ENCODE measurements at places on chromosomes 5 and 9.

GRCh38 chr5:128082551-128083032 is 974 bp upstream of the SLC12A2 start:
- DNase-seq = no peak

DNA sequence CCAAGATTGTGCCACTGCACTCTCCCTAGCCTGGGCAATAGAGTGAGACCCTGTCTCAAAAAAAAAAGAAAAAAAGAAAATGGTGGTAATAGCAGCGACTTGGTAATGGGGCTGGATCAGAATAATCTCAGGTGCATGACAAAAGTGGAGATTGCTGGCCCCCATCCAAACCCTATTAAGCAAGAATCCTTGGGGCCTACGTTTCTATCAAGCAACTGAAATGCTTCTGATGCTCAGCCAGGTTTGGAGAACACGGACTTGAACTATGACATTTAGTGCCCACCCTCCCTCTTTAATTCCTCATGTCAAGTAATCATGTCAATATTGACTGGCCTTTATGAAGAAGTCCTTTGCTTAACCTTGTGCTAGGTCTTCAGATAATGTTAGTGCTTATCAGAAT is 6.6 kb downstream of the C5orf52 start:
- DNase-seq = no peak

DNA sequence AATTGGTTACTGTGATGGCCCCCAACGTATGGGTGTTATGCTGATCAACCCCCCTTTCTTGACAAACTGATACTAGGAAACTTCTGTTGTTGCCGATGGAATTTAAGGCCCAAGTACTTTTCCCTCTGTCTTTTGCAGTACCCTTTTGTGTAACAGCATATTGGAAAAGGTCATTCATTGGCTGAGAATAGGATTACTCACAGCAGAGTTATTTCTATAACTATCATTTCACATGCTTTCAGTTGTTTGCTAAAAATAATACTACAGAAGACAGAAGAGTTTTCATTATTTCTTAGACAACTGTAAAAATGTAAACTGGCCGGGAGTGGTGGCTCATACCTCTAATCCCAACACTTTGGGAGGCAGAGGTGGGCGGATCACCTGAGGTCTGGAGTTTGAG is 329.5 kb downstream of the KIAA0825 start:
- no peak for DNase-seq

- DNase-seq = no peak
These were observed 17.3 kb downstream of the CHD1 start for GRCh38 chr5:98911280-98912040.

- no peak for DNase-seq
These were observed 21.7 kb upstream of the VLDLR start for GRCh38 chr9:2599896-2600295.

DNA sequence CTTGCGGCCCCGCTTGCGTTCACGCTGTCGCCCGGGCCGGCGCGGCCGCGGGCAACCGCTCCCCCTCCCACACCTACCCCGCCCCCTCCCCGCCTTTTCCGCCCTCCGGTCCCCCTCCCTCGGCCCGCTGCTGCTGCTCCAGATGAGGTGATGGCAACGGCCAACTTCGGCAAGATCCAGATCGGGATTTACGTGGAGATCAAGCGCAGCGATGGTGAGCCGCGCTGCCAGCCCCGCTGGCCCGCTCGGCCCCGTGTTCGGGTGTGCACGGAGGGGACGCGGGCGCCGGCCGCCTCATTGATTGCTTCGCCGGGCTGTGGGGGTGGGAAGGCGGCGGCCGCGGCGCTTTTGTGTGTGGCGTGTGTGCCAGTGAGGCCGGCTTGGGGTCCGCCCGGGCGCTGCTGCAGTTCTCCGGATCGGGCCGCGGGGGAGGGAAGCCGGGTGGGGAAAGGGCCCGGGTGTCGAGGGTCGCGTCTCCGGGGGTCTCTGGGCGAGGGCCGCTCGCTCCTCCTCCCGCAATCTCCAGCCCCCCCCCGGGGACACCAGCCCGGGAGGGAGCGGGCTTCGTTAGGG is 403 bp downstream of the KIF2A start:
- DNase-seq = no peak

GRCh38 chr9:112462855-112463254 is 23.8 kb upstream of the KIAA1958 start:
- DNase-seq = no peak

All from MG63 (cell line).